Anterior cingulate cortex (tissue), 58 donors: ENCODE measurements at places on chromosomes 6 and 20.

- no peak for DNase-seq
Observed at GRCh38 chr6:67759001-67759400, 876.1 kb upstream of the ADGRB3 start.

- no peak for DNase-seq
Observed at GRCh38 chr6:81130969-81131368, 621.5 kb downstream of the TENT5A start.

DNA sequence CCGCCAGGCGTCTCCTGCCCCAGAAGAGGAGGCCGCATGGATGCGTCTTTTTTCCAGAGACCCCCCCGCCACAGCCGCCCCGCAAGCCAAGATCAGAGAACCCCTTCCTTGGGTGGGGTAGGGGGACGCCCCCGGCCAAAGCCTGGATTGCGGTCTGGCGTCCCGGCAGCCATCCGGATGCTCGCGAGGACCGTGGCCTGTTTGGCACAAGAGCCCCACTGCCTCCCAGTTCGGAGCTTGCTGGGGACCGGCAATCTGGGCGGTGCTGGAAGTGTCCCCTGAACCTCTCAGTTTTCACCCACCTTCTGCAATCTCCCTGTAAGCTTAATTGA lies 924 bp downstream of the FAM162B start:
- DNase-seq = no peak

DNA sequence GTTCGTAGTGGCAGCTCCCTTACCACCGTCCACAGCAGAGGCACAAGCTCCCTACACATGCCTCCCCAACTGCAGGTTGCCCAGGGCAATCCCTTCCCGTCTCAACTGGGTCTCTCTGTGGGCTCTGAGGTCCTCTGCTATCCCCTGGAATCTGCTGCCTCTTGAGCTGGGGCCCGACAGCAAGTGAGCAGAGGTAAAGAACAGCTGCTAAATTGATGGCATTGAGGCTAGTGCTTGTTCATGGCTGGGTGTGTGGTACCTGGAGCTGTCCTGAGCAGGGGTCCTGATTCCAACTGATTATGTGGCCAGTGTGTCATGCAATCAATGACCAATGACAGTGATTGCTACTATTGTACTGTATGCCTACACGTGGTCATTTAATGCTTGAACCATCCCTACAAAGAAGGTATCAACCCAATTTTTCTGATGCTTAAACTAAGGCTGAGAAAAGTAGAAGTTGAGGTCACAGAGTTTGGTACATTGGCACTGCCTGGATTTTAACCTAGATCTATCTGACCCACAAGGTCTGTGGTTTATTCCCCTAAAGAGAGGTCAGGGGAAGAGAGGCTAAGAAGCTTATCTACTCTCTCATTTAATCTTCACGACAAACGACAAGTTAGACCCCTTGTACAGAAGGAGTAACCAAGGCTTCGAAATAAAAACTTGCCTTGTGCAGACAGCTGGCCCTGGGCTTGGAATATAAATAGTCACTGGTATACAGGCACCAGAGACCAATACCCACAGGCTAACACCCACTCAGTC lies 41.1 kb downstream of the HNF4A start:
- no peak for DNase-seq

GRCh38 chr6:133337308-133337707 lies 96.2 kb downstream of the EYA4 start:
- DNase-seq = no peak

GRCh38 chr20:56735084-56735642 lies 106.1 kb downstream of the TFAP2C start:
- no peak for DNase-seq

DNA sequence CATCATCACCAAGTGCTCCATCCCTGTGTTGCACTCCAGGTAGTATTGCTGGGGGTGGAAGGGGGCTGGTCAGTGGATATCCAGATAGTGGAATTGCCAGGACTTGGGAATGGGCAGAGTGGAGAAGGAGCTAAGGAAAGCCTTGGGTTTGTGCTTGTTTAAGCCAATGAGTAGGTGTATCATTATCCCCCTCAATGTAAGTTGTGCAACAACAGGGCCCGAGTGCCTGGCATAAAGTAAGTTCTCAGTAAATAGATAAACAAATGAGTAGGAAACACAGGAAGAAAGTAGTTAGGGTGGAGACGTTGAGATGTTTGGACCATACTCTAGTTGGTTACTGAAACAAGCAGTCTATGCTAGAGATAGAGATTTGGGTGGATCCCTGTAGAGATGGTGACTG lies 9.8 kb downstream of the CCND3 start:
- DNase-seq = no peak

GRCh38 chr6:34359418-34360158 lies 32.9 kb downstream of the NUDT3 start:
- no peak for DNase-seq

DNA sequence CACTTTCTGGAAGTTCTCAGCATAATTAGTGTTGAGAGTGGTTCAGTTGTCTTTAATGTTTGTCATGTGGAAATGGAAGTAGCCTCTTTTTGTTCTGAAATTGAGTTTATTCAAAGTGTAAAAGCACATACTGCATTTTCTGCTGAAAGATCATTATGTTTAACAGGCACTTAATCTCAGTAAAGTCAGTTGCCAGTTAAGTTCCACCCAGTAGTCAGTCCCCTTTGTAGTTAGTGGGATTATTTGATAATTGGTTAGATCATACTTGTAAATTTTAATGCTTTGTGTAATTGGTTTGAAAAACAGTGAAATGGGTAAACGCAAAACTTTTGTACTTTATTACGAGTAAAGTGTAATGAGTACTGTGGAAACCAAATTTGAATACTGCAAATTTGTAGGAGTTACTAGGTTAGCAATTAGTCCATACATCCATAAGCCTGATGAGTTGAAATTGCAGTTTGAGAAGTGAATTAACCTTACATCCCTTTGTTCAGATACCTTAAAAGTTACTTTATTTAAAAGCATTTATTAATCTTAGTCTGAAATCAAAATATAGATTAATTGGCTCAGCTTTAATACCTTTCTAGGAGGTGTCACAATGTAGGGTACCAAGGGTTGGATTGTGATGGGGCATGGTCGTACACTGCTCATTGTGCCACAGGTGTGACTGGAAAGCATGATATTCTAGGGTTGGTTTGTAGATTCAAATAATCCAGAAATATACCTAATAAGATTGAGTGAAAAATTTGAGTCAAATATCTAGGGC lies 4.4 kb downstream of the SRSF6 start:
- no peak for DNase-seq

DNA sequence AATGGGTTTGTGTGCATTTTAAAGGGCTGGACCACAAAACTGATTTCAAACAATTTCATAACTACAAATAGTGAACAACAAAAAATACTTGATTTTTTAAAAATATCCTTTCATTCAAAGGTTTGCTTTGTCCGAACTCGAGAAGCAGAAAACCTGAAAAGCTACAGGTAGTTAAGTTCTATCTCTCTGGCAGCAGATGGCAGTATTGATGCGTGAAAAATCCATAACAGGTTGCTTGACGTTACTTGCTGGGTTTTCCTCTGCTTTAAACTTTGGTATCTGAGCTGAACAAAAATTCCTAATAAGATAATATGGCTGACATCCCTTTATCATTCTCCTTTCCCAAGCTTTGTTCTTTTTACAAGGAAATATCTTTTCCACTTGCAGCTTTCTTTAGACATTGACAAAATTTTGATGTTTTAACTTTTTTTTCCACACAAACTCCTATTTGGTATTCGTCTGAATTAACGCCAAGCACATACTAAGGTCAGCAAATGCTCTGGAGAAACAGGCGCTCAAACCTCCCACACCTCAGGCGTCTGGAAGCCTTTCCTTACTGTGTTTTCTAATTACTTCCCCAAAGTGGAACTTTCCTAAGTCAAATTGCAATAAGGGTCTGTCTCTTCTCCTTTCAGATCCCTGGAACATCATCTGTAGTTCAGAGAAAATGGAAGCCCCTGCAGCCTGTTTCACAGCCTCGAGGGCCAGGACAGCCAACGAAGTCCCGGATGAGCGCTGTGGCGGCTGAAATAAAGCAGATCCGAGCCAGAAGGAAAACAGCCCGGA lies 50.3 kb upstream of the GFRAL start:
- no peak for DNase-seq

DNA sequence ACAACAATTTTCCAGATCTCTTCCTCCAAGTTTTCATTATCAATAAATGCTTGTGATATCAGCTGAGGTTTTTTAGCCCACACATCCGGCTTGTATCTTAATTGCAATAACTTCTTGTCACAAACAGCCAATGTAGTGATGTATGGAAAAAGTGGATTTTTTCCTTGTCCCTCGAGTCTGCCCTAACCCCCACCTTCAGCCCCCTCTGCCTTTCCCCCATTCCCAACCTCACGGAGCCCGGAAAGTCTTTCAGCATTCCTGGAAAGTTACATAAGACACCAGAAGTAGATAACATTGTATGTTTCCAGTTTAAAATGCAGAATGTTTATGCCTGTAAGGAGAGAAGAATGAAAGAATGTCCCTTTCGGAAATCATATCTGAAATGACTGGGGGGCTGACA lies 179.2 kb upstream of the PHACTR1 start:
- no peak for DNase-seq

GRCh38 chr6:17200395-17200794 lies 80.8 kb upstream of the RBM24 start:
- DNase-seq = no peak

GRCh38 chr6:119122336-119122735 lies 43.9 kb upstream of the FAM184A start:
- DNase-seq = no peak
